ENCODE measurements at places on chromosomes 16 and 17.

- DNase-seq, result no peak
Observed at GRCh38 chr17:38797828-38798227, 1.5 kb downstream of the PIP4K2B start.

DNA sequence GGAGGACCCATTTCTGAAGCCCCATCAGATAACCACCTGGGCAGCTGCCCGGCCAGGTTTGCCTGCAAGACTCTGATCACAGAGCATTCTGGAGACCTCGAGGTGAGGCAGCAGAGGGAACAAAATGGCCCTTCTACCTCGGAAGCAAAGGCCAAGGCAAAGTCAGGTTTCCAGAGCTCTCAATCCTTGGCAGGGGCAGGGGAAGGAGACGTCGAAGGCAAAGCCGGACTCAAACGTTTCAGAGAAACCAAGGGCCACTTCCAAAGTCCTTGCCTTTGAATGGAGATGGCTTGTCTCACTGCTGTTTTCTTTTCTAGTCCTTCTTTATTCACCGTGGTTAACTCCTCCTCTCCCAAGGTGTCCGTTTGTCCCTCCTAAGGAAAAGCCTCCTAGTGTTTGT lies 355.3 kb downstream of the SOX9 start:
- no peak for DNase-seq

DNA sequence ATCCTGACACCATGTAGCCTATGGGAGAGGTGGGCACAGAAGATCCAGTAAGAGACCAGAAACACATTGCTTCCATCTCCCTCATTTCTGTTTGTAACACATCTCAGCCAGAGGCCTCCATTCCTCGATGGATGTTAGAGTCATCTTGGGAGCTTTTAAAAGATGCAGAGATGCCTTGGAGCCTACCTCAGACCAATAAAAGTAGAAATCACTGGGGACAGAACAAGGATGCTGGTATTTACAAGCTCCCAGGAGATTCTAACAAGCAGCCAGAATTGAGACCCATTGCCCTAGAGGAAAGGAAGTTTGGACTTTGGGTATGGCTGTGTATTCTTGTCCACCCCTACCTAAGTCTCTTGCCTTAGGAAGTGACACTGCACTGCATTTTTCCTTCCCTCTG lies 40.8 kb downstream of the HS3ST3A1 start:
- no peak for DNase-seq

DNA sequence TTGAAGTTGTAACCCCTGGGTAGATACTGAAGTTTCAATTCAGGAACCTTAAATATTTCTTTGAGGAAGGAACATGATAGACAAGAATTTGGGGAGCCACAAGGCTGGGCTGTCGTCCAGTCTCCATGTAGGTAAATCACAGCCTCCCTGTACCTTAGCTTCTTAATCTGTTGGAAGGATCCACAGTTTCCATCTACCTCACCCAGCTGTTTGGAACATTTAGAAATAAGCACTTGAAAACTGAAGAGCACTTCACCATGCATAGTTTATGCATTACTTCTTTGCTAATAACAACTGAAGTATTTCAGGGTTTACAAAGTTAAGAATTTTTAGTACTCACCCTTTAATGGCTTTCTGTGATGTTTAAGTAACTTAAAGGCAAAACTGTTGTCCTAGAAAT lies 17.2 kb downstream of the TXNDC11 start:
- no peak for DNase-seq

GRCh38 chr17:8611137-8611536 lies 19.4 kb downstream of the MYH10 start:
- DNase-seq, result no peak

DNA sequence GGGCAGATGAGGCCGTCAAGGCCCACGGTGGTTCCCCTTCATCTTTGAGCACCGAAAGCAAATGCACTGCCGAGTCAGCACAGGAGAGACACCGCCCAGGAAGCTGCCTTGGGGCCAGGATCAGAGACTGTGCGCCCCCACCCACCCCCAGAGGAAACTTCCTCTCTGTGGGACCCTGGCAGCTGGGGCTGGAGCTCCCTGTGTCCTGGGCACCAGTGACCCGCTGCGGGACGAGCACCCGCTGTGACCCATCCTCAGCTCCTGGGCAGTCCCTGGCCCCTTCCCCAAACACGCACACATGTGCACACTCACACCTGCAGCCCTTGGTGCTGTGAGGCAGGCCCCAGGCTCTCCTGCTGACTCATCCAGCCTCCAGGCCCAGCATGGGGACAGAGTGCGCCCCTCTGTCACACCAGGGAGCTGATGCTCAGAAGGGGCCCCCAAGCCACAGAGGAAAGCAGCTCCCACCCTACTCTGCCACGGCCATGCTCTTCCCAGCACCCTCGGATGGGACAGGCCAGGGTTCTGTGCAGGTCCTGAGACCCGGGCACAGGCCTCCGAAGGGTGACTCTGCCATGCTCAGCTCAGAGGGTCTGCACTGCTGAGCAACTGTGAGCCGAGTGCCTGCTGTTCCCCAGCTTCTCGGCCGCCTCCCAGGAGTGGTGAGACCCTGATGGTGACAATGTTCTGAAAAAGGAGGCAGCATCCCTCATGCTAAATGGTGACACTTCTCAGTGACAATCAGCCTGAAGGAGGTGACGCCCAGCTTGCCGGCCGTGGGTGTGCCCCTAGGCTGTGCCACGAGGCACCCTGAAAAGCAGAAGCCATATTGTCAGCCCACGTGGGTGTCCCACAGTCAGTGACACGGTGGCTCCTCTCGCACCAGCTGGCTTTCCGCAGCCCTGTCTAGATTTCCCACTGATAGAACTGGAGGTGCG lies 3.6 kb downstream of the PIEZO1 start:
- no peak for DNase-seq

DNA sequence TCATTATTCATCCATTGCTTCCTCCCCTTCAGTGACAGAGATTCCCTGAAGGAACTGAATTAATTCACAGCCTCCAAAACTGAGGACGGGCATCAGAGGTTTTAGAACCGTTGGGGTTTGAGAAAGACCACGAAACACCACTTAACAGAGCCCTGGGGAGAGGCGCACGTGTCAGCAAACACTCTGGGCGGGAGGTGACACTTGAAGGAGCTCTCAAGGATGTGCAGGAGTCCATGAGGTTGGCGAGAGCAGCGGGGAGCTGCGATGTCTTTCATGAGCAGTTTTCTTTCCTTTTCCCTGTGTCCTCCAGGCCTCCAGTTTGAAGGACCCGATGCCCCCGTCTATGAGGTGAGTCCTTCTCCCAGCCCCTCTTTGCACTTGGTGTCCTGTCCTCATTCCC lies 23.7 kb downstream of the B4GALNT2 start:
- no peak for DNase-seq

DNA sequence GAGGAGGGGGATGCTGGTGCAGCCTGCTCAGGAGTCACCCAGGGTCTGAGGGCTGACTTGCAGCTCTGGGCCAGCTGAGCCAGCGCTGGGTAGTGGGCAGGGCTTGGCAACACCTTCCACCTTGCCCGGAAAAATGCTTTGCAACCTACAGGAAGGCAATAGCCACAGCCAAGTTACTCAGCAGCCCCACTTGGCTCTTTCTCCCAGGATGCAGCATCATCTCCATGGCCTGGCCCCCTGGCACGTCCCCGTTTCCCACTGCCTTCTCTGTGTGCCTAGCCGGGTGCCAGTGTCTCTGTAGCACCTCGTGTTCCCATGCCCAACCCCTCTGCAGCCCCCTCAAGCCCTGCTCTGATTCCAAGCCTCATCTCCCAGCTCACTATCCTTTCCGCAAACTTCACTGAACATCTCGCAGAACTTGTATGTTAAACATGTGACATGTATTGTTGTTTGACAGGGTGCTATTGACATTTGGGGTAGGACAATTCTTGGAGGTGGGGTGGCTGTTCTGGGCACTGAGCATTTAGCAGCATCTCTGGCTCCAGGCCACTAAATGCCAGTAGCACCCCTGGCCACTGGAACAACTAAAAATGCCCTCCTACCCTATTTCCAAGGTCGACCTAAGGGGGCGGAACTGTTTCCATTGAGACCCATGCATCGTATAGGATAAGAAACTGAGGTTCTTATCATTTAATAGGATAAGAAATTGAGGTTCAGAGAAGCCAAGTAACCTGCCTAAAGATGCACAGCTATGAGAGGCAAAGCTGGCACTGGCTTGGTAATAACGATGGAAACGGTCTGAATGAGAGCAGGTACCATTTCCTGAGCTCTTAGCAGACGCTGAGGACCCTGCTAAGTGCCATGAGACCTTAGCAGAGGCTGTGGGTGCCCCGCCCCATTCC lies 12.2 kb downstream of the DEXI start:
- DNase-seq, result peak; percentile 61

Measured in NCI-H1092 treated with DMSO at 0.1 percent for 48 hours (cell line).